Esophagus muscularis mucosa (tissue), 4 donors: ENCODE measurements at places on chromosomes 2 and 18. TPM values are rescaled to one million over a fixed set of nuclear protein-coding genes. Genes with fewer than 3 reads are reported as not detected.
A peak's percentile ranks its signal among the peaks of the same experiment; 100 is the strongest.

- no peaks in the 10 kb centered on the region for H3K27me3 ChIP-seq
- H3K4me1 ChIP-seq = no peaks in the 10 kb centered on the region
- no peaks in the 10 kb centered on the region for H3K36me3 ChIP-seq
- no peak overlapping the region for H3K27ac ChIP-seq
- DNase-seq = no peak
Observed at GRCh38 chr2:74760875-74761630, 72.9 kb upstream of the HK2 start.

DNA sequence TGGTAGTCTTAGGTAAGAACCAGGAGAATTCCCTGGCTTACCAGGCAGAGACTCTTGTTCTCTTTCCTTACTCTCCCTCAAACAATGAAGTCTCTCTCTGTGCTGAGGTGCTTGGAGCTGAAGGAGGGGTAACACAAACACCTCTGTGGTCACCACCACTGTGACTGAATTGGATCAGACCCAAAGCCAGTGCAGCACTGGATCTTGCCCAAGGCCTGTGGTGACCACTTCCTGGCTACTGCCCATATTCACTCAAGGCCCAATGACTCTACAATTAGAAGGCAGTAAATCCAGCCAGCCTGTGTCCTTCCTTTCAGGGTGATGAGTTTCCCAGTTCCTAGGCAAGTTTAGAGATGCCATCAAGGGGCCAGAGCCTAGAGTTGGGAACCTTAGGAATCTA is 706.8 kb downstream of the SLC4A3 start:
- H3K36me3 ChIP-seq = no peaks in the 10 kb centered on the region
- no peaks in the 10 kb centered on the region for H3K27me3 ChIP-seq
- no peak overlapping the region for H3K27ac ChIP-seq
- no peak overlapping the region for H3K4me3 ChIP-seq
- DNase-seq = no peak

DNA sequence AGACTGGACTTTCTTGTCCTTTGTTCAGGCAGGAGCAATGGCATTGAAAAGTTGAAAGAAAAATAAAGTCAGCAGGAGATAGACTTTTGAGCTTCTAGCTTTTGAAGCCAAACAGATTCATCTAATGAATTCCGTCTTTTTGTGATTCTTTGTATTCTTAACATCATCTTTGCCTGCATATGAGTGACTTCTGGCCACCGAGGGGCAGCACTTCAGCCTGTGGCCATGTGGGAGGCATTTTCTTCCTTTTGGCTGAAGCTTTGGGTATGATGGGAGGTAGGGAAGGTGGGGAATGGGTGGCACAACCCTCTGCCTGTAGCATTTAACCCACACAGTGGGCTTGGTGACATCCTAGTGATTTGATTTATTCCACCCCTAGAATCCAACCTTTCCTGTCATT is 220.6 kb downstream of the SETBP1 start:
- no peaks in the 10 kb centered on the region for H3K36me3 ChIP-seq
- no peak overlapping the region for H3K4me3 ChIP-seq
- H3K27ac ChIP-seq = no peak overlapping the region
- H3K4me1 ChIP-seq = peaks cover 13% of the 10 kb centered on the region

DNA sequence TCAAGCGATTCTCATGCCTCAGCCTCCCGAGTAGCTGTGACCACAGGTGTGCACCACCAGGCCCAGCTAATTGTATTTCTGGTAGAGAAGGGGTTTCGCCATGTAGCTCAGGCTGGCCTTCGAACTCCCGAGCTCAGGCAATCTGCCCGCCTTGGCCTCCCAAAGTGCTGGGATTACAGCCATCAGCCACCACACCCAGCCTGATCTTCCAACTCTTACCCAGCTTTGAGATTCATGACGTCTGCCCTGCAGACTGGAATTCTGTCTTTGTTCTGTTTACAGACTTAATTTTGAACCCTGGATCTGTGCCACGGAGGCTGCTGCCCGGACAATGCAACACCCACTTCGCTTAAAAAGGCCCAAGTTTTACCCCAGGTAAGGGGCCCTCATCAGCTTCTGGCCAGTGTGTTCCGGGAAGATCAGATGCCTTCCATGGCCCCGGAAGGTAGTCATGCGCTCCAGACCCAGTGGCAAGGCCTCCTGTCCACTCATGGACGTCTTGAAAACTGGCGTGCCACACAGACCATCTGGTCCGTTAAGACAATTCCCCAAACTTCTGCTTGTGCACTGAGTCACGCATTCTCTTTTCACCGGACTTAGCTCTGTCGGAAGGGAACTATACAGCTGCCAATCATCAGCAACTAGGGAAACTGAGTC is 5.5 kb downstream of the PXDN start:
- H3K27ac ChIP-seq = peak overlapping the region; percentile 99
- H3K4me1 ChIP-seq = peaks cover 55% of the 10 kb centered on the region
- no peak overlapping the region for H3K4me3 ChIP-seq
- H3K27me3 ChIP-seq = no peaks in the 10 kb centered on the region
- H3K36me3 ChIP-seq = no peaks in the 10 kb centered on the region

GRCh38 chr2:65256054-65256453 is 28.4 kb downstream of the ACTR2 start:
- no peak overlapping the region for H3K27ac ChIP-seq
- no peak overlapping the region for H3K4me3 ChIP-seq
- H3K27me3 ChIP-seq = no peaks in the 10 kb centered on the region
- peaks cover 87% of the 10 kb centered on the region for H3K36me3 ChIP-seq
- peaks cover 10% of the 10 kb centered on the region for H3K4me1 ChIP-seq

NAT8 gene
- not detected for total RNA-seq

CNTNAP5 gene
- total RNA-seq = not detected

MC5R gene
- total RNA-seq = not detected
